Right lung (tissue), 10 donors: ENCODE measurements at places on chromosomes 5 and 9. TPM values are rescaled to one million over a fixed set of nuclear protein-coding genes. Genes with fewer than 3 reads are reported as not detected.

GRCh38 chr9:5459289-5459829 is 9.0 kb downstream of the CD274 start:
- DNase-seq = no peak

DNA sequence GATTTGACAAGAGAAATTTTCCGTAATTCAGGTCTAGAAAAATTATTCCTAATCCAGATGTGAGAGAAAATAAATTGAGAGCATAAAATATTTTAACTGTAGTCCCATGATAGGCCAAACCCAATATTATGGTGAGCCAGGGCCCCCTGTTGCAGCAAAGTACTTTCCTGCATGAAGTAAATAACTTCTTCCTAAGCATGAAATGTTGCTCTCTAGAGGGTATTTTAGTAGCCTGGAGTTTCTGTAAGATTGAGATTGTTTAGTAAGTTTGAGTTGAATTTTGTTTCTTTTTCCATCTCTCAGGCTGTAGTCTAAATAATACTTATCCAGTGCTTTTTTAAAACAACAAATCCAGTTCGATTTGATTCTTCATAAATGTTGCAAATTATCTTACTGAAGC is 317.5 kb upstream of the MPDZ start:
- no peak for DNase-seq

GRCh38 chr9:131670247-131671132 is 69.4 kb downstream of the RAPGEF1 start:
- no peak for DNase-seq

DNA sequence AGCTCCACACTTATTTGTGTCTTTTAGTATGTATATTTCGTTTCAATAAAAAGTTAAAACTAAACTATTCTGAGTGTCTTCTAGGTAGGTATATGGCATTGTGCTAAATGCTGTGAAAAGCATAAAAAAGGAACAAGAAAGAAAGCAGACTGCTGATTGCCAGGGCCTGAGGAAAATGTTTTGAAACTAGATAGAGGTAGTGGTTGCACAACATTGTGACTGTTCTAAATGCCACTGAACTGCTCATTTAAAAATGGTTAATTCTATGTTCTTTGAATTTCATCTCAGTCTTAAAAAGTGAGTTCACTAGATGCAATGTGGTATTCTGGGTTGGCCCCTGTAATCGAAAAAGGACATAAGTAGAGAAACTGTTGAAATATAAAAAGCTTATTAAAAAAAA is 2.6 kb upstream of the ALAD start:
- DNase-seq = no peak

DNA sequence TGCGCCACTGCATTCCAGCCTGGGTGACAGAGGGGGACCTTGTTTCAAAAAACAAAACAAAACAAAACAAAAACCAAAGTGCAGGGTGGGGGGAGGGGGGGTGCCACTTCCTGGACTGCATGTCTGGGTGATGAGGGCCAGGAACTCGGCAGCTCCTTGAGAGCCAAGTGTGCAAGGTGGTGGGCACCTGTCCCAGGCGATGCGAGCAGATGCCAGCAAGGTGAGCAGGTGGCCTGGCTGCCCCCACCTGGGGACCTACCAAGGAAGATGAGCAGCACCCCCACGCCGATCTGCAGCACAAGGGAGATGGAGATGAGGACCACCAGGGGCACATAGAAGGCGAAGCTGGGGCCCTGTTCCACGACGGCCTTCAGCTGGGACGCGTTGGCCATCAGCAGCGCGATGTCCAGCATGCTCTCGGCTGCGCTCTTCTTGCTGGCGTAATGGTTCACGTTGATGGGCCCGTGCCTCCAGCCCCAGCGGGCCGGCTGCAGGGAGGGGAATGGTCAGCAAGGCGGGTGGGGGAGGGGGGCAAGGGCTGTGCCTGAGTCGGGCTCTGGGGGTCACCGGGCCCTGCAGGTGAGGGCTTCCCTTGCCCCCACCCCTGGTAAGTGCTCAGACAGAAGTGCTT is 7.8 kb downstream of the NINJ1 start:
- DNase-seq = no peak

DNA sequence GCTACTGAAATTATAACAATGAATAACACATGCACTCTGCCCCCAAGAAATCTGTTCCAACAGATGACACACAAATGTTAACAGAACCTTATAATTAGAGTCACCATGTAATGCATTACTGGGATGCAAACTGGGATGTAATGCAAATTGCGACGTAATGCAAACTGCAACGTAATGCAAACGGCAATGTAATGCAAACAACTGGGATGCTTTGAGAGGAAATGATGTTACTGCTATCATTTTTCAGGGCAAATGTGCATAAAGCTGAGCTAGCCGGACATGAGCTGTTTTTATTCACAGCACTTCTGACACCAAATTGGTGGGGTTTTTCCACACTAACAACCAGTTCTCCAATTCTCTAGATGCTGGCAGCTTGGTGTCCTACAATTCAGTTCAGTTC is 117.2 kb downstream of the ADAMTS16 start:
- no peak for DNase-seq

DNA sequence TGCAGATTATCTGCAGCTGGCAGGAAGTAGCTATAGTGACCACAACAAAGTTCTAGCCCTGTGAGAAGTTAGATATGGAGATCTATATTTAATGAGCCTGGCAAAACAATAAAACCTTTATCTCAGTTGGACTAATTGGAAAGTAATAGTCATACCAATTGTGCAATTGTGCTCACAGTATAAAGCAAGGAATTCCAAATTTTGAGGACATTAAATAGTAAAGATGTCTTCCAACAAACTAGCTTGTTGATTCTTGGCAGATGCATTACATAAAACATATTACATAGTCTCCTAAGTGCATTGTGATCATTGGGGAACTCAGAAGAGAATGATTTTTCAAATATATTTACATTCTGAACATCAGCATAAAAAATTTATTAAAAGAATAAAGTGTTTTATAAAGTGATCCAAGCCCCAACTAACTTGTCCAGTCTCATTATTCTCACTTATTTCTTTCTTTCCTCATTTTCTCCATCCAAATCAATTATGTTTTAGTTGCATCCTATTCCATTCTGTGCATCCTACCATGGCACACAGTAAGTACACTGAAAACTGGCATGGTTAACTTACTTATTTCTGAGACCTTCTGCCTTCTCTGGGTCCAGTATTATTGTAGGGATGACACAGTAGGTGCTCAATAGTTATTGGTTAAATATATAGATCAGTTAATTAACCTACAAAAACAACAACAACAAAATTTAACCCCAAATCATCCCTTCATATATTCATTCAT is 977.2 kb upstream of the NUDT12 start:
- DNase-seq = peak; percentile 81

Gene TUSC1
- polyA plus RNA-seq = 16.1 TPM

Gene SAXO1
- 0.18 TPM for polyA plus RNA-seq

Gene PDLIM4
- 9.8 TPM for polyA plus RNA-seq
